ENCODE measurements at places on chromosomes 7 and 10. TPM values are rescaled to one million over a fixed set of nuclear protein-coding genes. Genes with fewer than 3 reads are reported as not detected.

PILRA gene
- total RNA-seq = 4.8 TPM

- no peak for DNase-seq
These were observed 266.0 kb downstream of the GRID1 start for GRCh38 chr10:86100581-86101061.

WDR91 gene
- 8.8 TPM for total RNA-seq

- no peak for DNase-seq
These were observed 114.7 kb downstream of the MYO3A start for GRCh38 chr10:26048756-26049155.

DNA sequence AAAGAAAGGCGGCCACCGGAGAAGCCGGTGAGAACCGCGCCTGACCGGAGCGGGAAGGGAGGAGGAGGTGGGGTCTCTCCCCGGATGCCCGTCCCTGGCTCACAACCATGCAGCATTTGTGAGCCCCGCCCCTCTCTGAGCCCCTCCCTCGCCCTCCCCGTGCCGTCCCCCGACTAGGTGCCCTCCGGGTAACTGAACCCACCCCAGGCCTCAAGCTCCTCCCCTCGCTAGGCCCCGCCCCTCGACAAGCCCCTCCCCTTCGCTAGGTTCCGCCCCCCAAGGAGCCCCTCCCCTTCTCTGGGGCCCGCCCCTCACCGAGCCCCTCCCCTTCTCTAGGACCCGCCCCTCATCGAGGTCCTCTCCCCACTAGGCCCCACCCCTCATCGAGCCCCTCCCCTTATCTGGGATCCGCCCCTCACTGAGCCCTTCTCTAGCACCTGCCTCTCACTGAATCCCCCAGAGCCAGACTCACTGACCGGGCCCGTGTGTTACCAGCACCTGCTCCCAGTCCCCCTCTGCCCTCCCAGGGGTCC lies 42.2 kb upstream of the HSPB1 start:
- no peak for DNase-seq

- no peak for DNase-seq
These were observed 147.5 kb upstream of the RSU1 start for GRCh38 chr10:16964576-16965343.

- no peak for DNase-seq
These were observed 132.9 kb downstream of the OAT start for GRCh38 chr10:124285587-124286527.

- no peak for DNase-seq
These were observed 28.7 kb upstream of the TNS3 start for GRCh38 chr7:47610506-47611044.

SFXN4 gene
- total RNA-seq = 67.0 TPM

DNA sequence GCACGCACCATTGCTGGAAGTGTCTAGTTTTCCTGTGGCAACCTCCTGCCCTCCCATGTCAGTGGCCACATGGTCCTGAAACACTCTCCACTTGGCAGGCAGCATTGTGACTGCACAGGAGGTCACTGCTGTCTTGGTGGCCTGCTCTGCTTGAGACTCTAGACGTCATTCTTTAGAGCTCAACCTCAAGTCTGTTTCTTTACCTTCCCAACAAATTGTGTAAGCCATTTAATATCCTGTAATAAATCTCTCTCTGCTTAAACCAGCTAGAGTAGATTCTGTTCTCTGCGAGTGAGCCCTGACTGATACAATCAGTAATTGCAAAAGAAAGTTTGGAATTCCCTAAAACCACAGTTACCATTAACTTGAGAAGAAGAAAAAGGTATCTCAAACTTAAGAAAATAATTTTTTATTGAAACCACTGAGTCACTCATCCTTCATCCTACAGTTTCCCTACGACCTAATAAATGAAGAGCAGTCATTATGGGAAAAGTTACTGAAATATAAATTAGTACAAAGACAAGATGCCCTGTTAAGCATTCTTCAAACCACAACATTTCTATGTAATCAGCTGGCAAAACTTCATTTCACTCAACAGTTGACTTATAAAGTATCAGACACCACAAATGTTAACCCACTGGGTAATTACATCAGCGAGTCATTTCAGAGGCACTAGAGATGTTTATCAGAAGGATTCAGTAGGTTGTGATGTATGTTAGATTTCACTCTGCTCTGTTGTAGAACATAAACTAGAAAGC lies 18.0 kb downstream of the SLC25A13 start:
- DNase-seq = no peak

- DNase-seq = no peak
These were observed 253.2 kb downstream of the CAMK1D start for GRCh38 chr10:12602521-12602920.

DNA sequence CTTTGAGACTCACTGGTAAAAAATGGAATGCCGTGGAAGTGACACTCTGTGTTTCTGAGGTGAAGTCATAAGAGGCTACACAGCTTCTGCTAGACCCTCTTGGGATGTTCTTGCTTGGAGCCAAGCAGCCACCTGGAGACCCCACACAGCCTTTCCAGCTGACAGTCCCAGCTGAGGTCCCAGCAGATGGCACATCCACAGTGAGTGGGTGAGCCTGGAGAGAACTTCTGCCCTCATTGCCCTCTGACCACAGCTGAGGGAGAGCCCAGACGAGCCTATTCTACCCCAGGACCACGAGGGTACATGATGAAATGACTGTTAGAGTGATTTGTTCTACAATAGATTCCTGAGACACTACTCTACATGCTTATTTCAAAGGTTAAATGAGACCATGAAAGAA lies 44.3 kb downstream of the CXCL12 start:
- no peak for DNase-seq

EBF3 gene
- total RNA-seq = 0.64 TPM

- no peak for DNase-seq
These were observed 1.3 kb downstream of the ABI1 start for GRCh38 chr10:26859241-26860101.

DNA sequence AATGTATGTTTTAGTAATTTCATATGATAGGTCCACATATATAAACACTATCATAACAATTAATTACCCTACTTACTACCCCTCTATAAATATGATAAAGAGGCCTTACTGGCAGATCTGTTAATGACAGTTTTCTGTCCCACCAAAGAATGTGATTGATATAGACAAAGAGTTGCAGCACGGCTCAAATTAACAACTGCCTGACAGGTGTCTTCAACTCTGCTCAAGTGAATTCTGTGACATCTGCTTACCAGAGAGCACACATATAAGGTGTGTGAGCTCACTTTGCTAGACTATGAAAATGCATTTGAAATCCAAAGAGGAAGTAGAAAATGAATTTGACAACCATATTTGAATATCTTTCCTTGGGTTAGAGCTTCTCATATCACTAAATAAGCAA lies 36.6 kb downstream of the CACNA2D1 start:
- DNase-seq = no peak

DNA sequence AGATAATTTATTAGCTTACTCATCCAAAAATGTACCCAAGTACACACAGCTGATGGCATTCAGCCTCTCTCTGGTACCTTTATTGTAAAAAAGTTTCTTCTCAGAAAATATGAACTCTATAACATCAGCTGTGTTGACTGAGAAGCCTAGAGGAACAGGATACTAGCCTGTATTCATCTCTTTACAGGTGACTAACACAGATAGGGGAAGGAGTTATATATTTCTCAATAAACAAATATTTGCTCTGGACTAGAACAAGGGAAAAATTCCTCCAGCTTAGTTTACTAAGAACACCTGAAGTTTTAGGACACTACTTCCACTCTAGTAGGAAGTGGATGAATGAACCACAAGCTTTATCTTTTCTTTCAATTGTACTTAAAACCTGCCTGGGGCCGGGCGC lies 67.8 kb downstream of the ZNF248 start:
- DNase-seq = no peak

DNA sequence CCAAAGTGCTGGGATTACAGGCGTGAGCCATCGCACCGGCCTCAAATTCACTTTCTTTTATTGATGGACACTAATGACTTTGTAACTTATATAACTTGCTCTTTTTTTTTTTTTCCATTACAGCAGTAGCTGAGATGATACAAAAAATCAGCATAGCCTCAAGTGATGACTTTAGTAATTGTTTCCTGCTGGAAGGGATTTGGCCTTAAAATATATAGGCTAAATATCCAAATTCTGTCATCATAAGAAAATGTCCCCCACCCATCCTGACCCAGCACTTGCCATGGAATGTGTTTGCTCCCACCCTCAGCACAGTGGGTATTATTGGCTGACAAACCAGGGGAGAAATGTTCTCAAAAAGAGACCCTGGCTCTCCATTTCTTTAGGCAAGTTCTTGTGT lies 1264.1 kb upstream of the AUTS2 start:
- DNase-seq = no peak

GRCh38 chr7:142833174-142834048 lies 21.5 kb upstream of the EPHB6 start:
- DNase-seq = no peak

GRCh38 chr10:97024168-97025073 lies 161.3 kb downstream of the SLIT1 start:
- no peak for DNase-seq

DNA sequence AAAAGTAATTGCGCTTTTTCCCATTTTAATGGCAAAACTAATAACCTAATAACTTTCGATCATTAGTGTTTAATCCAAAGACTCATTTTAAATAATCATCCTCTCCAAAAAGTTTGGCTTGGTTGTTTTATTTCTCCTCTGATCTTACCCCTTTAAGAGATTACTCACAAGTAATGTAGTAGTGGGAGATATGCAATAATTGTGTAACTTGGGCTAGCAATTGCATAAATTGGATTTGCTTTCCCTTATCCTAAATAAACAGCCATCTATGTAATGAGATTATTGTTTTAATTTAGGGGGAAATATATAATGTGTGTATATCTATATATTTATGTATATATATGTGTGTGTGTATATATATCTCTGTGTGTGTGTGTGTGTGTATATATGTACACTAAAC lies 82.5 kb downstream of the RNLS start:
- DNase-seq = no peak

SVIL gene
- total RNA-seq = 72.8 TPM

COA1 gene
- total RNA-seq = 65.5 TPM

EFCAB10 gene
- not detected for total RNA-seq

DNA sequence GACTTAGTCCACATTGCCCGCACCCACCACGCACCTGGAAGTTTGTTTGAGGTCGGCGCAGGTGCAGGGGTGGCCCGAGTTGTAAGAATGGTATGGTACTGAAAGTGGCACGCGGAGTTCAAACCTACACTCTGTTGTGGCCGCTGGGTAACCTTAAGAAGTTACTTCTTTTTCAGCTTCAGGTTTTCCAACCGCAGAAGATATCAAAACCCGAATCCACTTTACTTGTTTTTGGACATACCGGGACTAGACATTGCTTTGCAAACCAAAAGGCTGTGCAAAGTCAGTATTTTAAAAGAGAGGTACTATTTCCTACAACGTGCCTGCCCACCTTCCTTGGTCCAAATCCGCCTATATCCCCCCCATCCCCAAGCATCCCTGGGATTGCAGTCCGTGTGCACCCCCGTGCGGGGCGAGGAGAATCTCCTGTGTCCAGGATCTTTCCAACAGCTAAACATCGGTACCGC lies 1.0 kb downstream of the IGFBP3 start:
- no peak for DNase-seq

DNA sequence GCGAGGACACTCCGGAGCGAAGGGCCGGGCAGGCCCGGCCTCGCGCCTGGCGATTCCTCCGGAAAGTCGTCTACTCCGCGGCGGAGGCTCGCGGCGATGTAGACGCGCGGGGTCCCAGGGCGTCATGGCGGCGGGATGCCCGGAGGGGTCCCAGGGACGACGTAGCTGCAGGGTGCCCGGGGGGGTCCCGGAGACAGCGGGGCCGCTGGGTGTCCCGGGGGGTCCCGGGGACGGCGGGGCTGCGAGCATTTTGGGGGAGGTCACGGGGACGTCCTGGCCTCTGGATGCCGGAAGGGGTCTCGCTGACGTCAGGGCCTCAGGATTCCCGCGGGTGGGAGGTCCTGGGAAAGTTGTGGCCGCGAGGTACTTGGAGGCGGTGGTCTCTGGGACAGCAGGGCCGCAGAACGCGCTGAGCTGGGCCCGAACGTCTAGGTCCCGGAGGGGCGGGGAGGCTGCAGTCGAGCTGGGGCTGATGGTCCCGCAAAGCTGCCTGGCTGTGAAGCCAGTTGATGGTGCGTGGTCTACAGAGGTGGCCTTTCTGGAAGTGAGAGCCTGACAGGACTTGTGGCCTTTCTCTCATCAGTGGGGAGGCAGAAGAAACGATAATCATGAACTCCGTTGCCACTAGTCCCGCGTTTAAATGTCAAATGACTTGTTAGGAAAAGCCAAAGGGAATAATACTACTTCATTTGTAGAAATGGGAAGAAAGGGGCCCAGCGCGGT lies 637 bp downstream of the HSPA14 start:
- no peak for DNase-seq

C1QL3 gene
- not detected for total RNA-seq

DNA sequence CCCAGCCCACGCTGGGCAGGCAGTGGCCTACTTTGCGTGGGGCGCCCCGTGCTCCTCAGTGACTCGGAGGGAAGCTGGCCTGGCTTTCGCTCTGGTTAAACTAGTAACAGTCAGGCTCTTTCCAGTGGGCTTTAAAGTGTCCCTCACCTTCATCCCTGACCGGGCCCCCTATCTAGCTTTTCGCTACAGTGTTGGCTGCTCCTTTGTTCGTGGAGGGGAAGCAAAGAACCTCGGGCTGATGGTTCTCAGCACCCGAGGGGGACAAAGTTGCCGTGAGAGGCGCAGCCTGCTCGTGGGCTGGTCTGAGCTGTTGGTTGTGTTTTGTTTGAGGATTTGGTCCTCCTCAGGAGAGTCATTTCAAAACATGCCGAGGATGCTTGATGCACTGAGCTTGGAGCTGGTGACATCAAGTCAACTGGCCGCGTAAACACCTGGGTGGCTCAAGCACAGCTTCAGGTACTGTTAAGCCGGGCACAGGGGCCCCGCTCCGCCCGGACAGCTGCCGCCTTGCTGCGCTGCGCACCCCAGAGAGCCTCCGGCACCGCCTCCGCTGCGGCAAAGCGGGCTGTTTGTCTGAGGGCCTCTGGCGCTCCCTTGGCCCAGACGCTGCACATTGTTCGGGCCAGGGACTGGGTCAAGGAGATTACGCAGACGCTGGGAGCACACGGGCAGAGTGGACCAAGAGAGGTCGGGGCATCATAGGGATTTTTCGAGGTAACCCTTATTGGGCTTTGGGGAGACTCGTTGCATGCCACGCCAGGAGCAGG lies 1.6 kb downstream of the DLX6 start:
- DNase-seq = no peak

ZCCHC24 gene
- 7.8 TPM for total RNA-seq

EXOC6 gene
- total RNA-seq = 17.0 TPM

HYAL4 gene
- not detected for total RNA-seq

CRHR2 gene
- total RNA-seq = not detected

GRCh38 chr10:104077663-104078151 lies 8.0 kb downstream of the COL17A1 start:
- no peak for DNase-seq

IL6 gene
- not detected for total RNA-seq

DNA sequence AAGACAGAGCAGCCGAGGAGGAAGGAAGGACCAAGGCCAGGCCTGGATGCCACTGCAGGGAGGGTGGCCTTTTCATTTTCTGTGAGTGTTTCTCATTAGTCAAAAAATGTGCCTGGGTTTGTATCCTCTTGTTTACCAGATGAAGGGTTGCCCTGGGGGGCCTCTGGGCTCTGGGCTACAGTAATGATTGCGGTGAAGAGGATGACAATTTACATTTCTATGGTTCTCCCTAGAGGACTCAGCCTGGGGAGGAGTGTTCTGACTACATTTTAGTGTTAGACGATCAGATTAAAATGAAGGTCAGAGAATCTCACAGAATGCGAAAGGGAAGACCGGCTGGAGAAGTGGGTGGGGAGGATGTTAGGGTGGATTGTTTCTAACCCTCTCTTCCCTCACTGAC lies 108.0 kb upstream of the KMT2C start:
- no peak for DNase-seq

Measured in Panc1 (cell line).